ENCODE measurements at places on chromosomes 2 and 18. TPM values are rescaled to one million over a fixed set of nuclear protein-coding genes. Genes with fewer than 3 reads are reported as not detected.

LAMA3 gene
- total RNA-seq: 2.1 TPM

ASXL3 gene
- total RNA-seq: not detected

GAD1 gene
- not detected for total RNA-seq

CTNNA2 gene
- total RNA-seq: not detected

FAP gene
- total RNA-seq: 21.8 TPM

LGALSL gene
- total RNA-seq: 5.7 TPM

IL1R1 gene
- total RNA-seq: 506 TPM

TMEM17 gene
- 0.69 TPM for total RNA-seq

NOSTRIN gene
- total RNA-seq: 0.24 TPM

SERPINB11 gene
- not detected for total RNA-seq

GREB1 gene
- total RNA-seq: 2.3 TPM

CACNB4 gene
- 1.4 TPM for total RNA-seq
